ENCODE measurements at places on chromosomes 7 and 10.

DNA sequence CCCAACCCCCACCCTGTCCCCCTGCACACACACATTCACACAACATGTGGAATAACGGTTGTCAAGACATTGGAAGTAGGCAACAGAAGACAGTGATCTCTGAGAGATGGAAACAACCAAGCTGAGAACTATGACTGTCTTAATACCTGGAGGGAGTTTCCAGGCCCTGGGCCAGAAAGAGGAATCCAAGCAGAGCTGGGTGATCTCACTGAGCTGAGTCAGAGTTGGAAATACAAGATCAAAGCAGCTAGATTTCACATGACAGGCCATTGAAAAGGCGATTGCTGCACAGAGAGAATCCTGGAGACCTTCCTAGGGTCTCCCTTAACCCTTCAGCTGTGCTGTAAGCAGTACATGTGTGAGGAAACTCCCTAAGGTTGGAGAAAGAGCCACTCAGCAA lies 165.8 kb upstream of the PRSS1 start:
- DNase-seq, result no peak

DNA sequence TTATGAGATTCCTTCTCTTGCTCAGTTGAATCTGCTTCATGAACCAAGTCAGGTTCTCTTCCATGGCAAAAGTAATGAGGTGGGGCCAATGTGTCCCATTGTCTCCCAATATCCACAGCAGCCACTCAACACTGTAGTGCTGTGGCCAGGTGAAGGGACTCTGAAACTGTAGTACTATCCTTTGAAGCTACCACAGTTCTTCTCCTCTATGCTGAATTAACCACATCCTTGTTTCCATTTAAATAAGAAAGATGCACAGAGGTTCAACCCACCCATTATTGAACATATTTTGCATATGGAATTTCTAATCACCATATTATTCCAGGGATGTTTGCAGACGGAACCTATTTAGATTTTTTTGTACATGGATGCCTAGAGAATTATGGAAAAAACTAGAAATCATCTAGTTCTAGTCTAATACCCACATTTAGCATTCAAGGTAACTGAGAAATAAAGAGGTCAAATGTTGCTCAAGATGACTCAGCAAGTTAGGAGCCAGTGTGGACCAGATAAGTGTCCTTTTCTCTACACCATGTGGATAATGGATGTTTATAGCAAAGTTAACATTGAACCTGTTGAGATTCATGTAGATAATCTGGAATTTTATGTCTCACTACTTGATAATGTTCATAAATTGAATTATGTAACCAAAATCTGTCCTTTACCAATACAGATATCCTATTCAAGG lies 64.5 kb downstream of the LRRTM3 start:
- DNase-seq, result no peak

DNA sequence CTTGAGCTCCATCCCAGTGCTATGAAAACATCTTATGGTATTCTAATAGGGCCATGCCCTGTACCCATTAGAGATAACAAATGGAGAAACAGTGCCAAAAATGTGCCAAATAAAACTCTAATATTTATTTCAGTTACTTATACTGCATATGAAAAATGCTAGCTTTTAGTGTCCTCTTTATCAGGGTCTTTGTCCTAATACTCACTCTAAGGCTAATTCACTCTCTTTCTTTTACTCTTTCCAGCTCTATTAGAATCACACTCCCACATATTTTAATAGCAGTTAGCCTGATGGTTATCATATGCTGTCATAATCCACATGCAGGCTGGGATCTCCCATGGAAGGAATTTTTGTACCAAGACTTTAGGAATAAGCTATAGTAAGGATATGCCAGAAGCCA lies 408.4 kb downstream of the ETV1 start:
- DNase-seq, result no peak

DNA sequence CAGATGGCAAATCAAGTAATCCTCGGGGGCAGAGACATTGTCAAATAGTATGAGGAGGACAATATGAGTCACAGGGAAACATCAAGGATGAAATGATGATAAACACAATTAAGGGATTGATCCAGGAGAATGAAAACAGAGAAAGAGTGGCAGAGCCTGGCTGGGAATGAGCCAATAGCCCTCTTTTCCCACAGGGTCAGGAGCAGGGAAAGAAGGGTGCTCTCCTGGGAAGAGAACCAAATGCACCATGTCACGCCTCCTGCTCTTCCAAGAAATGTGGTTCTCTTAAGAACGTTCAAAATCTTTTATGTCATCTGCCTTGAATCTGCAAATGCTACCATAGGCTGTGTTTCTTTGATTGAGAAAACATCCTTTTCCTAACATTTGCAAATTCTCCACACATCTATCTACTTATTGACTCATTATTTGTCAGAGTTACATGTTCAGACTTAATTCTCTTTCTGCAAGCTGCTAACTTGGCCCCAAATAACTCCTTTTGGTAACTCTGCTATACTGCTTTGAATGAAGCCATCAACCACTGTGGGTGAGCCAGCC lies 50.6 kb downstream of the HIPK2 start:
- no peak for DNase-seq

GRCh38 chr10:17479015-17479615 lies 24.7 kb upstream of the ST8SIA6 start:
- no peak for DNase-seq

- DNase-seq, result no peak
Observed at GRCh38 chr10:938941-939678, 7.6 kb upstream of the LARP4B start.

GRCh38 chr10:75043256-75044131 lies 68.0 kb upstream of the SAMD8 start:
- peak; percentile 74 for DNase-seq

DNA sequence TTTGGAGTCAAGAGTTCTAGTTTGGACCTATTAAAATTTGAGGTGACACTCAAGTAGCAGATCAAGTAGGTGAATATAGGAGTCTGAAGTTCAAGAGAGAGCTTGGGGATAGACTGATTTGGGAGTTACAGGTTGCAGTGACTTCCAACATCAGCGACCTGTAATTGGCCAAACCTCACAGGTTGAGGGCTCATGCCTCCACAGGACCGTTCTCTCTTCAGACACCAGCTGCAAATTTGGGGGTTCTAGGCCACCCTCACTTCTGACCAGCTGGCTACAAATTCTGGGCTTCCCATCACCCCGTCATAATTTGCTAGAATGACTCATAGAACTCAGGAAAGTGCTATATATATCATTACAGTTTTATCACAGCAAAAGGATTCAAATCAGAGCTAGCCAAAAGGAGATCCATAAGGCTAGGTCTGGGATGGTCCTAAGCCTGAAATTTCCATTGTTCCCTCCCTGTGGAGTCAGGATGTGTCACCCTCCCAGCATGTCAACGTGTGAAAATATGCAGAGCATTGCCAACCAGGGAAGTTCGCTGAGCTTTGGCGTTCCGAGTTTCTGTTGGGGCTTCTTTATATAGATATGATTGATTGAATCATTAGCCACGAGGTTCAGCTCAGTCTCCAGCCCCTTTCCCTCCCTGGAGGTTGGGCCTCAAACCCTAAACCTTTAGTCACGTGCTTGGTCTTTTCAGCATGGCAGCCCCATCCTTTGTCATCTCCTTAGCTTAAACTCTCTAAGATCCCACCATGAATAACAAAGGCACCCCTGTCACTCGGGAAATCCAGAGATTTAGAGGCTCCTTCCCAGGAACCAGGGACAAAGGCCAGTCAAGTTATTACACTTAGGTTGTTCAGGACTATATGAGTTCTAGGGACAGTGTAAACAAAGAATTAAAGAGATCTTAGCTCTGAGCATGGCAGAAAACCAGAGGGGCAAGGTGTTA lies 20.7 kb upstream of the ZNF212 start:
- no peak for DNase-seq

- no peak for DNase-seq
Observed at GRCh38 chr7:90518630-90519029, 49.2 kb downstream of the PTTG1IP2 start.

DNA sequence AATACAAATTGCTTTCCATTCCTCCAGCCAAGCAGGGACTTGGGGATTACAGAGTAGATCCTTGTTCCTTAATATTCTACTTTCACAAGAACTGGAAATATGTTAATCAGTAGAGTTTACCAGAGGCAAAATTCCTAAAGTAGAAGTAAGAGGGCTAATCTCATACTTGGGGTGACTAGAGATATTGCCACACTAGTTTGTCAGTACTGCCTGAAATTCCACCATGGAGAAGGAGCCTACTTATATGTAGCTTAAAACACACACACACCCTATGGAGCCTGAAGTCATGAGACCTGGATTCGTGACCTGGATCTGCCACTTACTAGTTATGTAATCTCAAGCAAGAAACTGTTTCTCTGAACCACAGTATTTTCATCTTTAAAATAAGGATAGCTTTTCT lies 33.9 kb downstream of the STRIP2 start:
- DNase-seq, result no peak

DNA sequence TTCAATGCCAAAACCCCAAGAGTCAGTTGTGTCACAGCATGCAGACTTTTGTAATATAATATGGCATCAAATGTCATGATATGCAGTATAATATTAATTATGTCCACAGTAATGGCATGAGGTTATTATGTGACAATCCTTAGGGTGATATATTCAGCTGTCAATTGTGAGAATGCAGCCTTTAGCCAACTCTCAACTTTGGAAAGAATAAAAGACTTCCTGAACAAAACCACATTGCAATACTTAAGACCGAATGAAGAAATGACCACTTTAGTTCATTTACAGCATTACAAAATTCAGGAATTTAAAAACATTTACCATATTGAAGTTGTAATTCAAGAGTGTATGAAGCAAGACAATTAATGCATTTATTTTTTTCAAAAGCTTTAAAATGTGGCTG lies 45.4 kb downstream of the CPVL start:
- DNase-seq, result no peak

DNA sequence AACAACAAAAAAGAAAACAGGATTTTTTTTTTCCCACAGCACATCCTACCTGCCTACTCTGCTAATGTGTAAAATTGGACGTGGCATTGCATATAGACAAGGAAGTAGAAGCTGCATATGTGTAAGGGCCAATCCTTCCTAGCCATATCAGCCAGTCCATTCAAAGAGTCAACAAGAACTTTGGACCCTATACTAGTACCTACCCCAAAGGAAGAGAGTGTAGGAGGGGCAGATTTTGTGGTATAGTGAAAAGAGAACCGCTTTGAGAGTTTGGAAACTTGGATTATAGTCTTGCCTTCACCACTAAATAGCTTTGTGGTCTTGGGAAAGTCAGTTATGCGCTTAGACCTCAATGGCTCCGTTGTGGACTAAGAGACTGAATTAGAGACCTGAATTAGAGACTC lies 12.1 kb upstream of the MCU start:
- DNase-seq, result no peak

DNA sequence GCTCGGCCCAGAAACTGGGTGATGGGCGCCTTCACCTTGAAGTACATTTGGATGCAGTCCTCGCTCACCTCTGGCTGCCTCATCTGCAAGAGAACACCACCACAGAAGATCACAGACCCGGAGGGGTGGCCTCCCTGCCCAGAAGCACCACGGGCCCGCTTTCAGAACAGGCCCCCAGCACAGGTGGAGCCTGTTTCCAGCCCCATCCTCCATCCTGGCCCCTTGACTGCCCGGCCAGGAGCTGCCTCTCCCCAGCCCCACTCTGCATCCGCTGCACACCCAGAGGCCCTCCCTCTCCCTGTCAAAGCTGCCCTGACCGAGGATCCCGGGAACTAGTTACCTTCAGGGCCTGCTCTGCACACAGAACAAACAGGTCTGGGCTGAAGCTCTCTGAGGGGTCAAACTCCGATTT lies 724 bp downstream of the CFAP46 start:
- DNase-seq, result no peak

DNA sequence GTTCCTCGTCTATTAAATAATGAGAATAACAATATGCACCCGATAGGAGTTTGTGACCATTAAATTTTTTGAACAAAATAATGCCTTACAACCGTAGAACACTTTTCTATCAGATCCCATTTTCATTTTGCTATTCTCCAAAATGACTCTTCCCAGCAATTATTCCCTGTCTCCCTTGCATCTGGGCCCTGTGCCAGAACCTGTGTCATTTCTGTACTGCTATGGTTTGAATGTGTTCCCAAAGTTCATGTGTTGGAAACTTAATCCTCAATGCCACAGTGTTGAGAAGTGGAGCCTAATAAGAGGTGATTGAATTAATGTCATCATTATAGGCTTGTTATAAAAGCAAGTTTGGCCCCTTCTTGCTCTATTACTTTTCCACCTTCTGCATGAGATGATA lies 33.2 kb upstream of the SMNDC1 start:
- DNase-seq, result no peak

DNA sequence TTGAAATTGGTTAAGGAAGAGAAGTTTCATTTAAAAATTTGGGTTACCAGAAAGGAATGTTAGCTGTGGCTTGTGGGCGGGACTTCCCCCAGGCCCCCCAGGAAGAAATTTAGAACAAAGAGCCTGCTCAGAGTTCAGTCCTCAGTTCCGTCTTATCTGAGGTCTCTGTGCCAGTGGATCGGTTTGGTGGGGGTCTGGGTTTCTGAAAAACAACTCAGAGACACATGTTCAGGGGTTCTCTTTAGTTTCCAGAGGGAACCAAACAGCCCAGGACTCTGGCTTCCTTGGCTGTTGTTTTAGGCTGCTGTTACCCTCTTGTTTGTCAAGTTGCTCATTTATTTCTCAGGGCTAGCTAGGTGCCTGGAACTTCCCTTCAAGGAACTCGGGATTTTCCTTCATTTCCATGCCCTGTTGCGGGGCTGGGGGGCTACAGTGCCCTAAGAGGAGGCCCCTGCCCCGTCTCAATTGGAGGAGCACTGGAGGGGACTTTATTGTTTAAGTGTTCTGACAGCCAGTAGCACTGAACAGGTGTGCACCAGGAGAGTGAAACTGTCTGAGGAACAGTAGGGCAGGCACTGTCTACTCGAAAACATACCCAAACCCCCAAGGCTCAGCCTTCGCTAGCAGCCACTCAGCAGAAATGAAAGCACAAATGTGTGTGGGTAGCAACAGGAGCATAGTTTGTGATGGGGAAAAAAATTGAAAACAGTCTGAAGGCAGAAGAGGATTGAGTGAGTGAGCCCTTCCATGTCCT lies 59.9 kb downstream of the ALOX5 start:
- no peak for DNase-seq

- DNase-seq, result no peak
Observed at GRCh38 chr7:79988653-79989052, 146.0 kb upstream of the GNAI1 start.

GRCh38 chr10:118163217-118163616 lies 116.5 kb upstream of the RAB11FIP2 start:
- DNase-seq, result no peak
